Upper lobe of right lung (tissue), 1 donor: ENCODE measurements at places on chromosomes 2 and 18. TPM values are rescaled to one million over a fixed set of nuclear protein-coding genes. Genes with fewer than 3 reads are reported as not detected.

DNA sequence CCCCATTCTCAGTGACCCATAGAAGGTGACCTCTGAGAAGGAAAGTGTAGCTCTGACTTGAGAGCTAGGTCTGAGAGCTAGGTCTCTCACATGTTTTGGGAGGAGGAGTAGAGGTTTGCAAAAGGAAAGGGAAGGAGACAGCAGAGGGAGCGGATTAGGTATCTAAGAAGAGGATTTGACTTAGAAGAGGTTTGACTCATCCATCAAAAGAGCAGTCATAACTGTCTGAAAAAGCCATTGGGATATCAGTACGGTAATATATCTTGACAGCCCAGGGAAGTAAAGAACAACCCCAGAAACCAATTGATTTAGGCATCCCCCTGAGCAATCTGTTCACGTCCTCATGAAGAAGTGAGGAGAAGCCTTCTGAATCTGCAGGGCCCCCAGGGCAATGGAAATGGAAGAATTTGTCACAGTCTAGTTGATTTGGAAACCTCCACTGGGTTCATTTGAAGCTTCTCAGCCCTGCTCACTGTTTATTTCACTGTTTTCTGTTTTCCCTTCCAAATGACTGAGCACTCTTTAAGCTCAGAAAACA, 19.3 kb downstream of the OXER1 start:
- no peaks in the 10 kb centered on the region for H3K27me3 ChIP-seq
- H3K36me3 ChIP-seq = no peaks in the 10 kb centered on the region
- H3K27ac ChIP-seq = no peak overlapping the region
- H3K4me3 ChIP-seq = no peak overlapping the region

GRCh38 chr18:28846958-28847357, 670.0 kb upstream of the CDH2 start:
- no peaks in the 10 kb centered on the region for H3K27me3 ChIP-seq
- H3K27ac ChIP-seq = no peak overlapping the region
- no peak for DNase-seq
- no peaks in the 10 kb centered on the region for H3K4me1 ChIP-seq
- H3K36me3 ChIP-seq = no peaks in the 10 kb centered on the region
- no peak overlapping the region for H3K4me3 ChIP-seq

GRCh38 chr18:76814256-76814655, 8.1 kb upstream of the ZNF236 start:
- DNase-seq = no peak
- H3K4me1 ChIP-seq = no peaks in the 10 kb centered on the region
- H3K4me3 ChIP-seq = no peak overlapping the region
- no peak overlapping the region for H3K27ac ChIP-seq
- H3K27me3 ChIP-seq = no peaks in the 10 kb centered on the region

DNA sequence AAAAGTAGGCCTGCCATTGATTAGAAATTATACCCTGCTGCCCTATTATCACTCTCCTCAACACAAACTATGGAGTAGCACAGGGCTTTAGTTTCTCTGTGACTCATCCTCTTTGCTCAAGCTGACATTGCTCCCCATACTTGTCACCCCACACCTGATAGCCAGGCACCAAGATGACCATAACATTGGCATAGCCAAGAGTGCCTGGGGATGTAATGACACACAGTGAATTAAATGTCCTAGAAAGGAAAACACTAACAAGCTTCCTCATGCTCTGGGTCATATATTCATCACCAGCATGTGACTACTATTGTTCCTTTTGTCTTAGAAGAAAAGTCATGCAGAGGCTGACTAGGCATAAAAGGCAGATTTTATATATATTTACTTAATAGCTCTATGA, 137.8 kb upstream of the RND3 start:
- no peak for DNase-seq
- no peak overlapping the region for H3K27ac ChIP-seq
- H3K4me1 ChIP-seq = no peaks in the 10 kb centered on the region
- H3K27me3 ChIP-seq = no peaks in the 10 kb centered on the region

DNA sequence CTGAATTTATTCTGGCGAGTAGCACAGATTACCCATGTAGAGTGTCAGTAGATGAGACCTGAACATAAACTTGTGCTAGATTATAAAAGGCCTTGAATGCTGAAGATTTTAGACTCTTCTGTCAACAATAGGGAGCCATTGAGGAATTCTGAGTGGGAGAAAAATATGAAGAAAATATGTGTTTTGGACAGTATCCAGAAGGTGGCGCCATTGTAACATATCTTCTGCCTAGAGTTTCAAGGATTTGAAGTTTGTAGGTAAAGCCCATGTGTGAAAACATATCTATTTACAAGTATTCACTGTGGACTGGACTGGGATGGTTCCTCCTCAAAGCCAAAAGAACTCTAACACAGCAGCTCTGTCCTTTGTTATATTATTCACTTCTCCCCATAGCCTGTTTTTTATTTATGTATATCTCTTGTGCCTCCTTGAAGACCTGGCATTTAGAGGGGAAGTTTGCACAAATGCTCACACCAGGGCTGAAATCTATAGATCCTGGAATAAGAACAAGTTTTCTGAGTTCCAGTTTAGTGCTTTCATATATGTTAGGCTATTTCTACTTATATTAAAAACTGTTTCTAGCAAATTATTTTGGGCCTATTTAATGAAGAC, 124.9 kb downstream of the RDH14 start:
- H3K27me3 ChIP-seq = no peaks in the 10 kb centered on the region
- H3K4me1 ChIP-seq = peaks cover 3% of the 10 kb centered on the region
- H3K27ac ChIP-seq = no peak overlapping the region

GRCh38 chr2:35082072-35082471, 1273.5 kb upstream of the CRIM1 start:
- H3K27ac ChIP-seq = no peak overlapping the region
- no peak overlapping the region for H3K4me3 ChIP-seq
- H3K4me1 ChIP-seq = no peaks in the 10 kb centered on the region
- no peak for DNase-seq
- H3K36me3 ChIP-seq = no peaks in the 10 kb centered on the region
- H3K27me3 ChIP-seq = no peaks in the 10 kb centered on the region

- DNase-seq = peak; percentile 86
- no peaks in the 10 kb centered on the region for H3K27me3 ChIP-seq
- peaks cover 4% of the 10 kb centered on the region for H3K4me1 ChIP-seq
Measured at GRCh38 chr2:6917071-6917760, at the start of gene RNF144A. TSS of gene RNF144A (plus strand) at chr2:6917412. CDS start at chr2:6996927, 79,515 bp downstream.

GRCh38 chr2:88042476-88042875, 13.1 kb downstream of the KRCC1 start:
- peaks cover 5% of the 10 kb centered on the region for H3K36me3 ChIP-seq
- no peak overlapping the region for H3K4me3 ChIP-seq
- H3K27ac ChIP-seq = no peak overlapping the region
- DNase-seq = no peak

DNA sequence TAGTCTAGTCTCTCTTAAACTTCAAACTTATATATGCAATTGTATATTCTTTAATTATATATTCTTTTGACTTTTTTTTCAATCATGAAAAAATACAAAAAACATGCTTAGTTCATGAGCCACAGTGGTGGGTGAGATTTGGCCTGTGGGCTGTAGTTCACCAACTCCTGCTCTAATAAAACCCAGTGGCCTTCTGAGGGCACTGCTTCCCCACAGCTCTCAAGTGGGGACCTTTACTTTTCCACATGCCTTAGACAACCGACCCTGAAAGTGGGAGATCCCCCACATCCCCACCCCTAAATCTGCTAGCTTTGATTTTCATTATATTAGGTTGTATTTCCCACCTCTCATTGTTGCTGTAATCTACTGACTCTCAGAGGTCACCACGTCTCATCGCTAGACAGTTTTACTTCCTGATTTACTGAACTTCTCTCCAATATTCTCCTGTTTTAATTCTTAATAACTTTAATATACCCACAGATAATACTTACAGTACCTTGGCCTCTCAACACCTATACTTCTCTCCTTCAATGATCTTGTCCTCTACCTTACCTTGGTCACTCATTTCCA, 57.3 kb downstream of the ROCK1 start:
- H3K27me3 ChIP-seq = no peaks in the 10 kb centered on the region
- H3K27ac ChIP-seq = no peak overlapping the region
- H3K36me3 ChIP-seq = no peaks in the 10 kb centered on the region
- H3K4me1 ChIP-seq = peaks cover 38% of the 10 kb centered on the region
- no peak overlapping the region for H3K4me3 ChIP-seq

DNA sequence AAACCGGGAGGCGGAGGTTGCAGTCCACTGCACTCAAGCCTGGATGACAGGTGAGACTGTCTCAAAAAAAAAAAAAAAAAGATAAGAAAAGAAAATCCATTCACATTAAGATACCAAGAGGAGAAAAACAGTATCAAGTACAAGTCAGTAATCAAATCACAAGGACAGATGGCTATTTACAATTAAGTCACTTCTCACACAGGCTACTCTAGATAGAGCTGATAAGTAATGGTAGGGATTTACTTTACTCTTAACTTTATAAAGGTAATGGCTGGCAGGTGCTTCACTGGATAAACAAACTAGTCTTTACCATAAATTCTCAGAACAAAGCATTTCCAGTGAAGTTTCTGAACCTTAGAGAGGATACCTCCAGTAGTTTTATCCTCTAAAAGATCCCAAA, 11.5 kb downstream of the SF3B1 start:
- H3K36me3 ChIP-seq = peaks cover 58% of the 10 kb centered on the region
- H3K27ac ChIP-seq = no peak overlapping the region
- no peak for DNase-seq
- no peaks in the 10 kb centered on the region for H3K27me3 ChIP-seq
- H3K4me3 ChIP-seq = no peak overlapping the region

DNA sequence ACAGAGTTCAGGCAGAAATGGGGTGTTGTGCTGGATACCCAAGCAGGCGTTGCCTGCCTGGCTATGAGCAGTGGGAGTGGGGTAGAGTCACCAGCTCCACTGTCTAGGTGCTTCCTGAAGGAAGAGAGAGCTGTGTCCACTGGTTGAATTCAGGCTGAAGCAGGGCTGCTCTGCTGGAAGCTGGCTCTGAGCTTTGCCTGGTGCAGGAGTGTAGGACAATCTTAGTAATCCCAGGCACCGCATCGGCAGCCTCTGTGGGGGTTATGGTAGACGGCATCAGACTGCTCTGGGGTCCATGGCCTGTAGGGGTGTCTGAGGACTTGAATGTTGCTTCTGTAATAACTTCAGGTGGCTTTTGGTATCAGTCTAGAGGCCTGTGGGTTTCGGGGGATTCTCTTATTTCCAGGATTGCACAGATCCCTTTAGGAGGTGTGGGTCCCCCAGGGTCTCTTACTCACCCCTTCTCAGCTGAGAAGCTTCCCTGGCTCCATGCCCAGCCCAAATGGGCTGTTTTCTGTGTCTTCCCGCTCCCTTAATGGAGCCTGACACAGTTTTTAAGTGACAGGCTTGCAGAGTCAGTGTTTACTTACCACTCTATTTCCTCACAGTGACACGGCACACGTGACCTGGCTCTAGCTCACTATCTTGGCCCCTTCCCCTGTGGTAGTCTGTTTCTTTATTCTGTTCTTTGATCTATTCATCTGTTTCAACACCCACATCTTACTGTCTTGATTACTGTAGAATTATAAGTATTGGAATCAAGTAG, 644.3 kb downstream of the CBLN2 start:
- H3K27ac ChIP-seq = no peak overlapping the region
- H3K4me1 ChIP-seq = no peaks in the 10 kb centered on the region
- no peak for DNase-seq
- no peaks in the 10 kb centered on the region for H3K36me3 ChIP-seq

DNA sequence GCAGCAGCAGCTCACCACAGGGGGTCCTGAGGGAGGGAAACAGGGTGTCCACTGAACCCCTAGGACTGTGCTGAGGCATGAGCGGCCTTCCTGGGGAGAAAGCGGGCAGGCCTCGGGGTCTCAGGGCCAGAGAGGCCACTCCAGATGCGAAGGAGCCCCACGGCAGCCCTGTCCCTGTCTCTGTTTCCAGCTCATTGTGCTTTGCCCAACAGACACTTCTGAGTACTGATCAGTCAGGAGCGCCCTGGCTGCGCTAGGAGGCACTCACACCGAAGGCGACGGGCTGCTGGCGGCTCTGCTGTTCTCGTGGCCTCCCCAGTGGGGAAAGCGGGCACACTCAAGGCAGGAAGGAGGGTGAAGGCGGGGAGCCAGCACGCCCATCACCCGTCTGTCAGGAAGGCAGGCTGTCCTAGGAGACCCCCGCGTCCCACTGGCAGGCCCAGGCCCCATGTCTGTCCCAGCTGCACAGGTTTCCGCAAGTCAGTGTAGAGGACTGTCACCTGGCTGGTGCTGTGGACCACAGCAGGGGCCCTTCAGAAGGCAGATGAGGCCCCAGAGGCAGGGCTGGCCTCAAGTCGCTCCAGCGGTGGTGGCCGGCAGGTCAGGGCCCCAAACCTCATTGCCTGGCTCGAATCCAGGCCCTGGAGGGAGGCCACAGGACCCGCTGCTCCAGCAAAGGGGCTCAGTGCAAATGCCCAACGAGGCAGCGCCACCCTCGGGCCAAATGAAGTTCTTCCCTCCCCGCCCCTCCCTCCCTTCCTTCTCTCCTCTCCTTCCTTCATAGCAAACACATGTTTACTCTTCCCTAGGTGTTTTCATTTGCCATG, 6.8 kb downstream of the ESPNL start:
- H3K4me3 ChIP-seq = no peak overlapping the region
- peak; percentile 61 for DNase-seq

- no peak for DNase-seq
- H3K4me1 ChIP-seq = no peaks in the 10 kb centered on the region
- no peak overlapping the region for H3K27ac ChIP-seq
- no peaks in the 10 kb centered on the region for H3K36me3 ChIP-seq
- no peaks in the 10 kb centered on the region for H3K27me3 ChIP-seq
- H3K4me3 ChIP-seq = no peak overlapping the region
Measured at GRCh38 chr2:189327879-189328847, 113.1 kb upstream of the WDR75 start.

GRCh38 chr18:23643815-23644490, 18.8 kb downstream of the ANKRD29 start:
- H3K27me3 ChIP-seq = no peaks in the 10 kb centered on the region
- H3K4me1 ChIP-seq = no peaks in the 10 kb centered on the region
- H3K4me3 ChIP-seq = no peak overlapping the region
- DNase-seq = no peak

DNA sequence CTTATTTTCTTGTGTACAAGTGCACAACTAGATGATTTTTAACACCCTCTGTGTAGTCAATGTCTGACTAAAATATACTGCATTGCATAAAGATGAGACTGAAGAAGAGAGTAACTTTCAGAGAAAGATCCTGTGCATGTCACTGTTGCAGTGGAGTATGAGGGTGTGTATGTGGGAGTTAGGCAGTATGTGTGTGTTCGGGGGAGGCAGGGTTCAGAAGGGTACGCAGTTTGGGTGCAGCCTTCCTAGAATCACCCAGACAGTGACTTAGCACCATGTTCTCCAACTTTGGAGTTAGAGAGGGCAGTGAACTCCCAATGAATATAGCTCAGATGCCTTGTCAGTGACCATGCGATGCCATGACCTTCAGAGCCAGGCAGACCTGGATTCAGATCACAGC, 84.6 kb downstream of the LRATD1 start:
- H3K4me3 ChIP-seq = no peak overlapping the region
- H3K4me1 ChIP-seq = no peaks in the 10 kb centered on the region
- DNase-seq = no peak
- no peaks in the 10 kb centered on the region for H3K27me3 ChIP-seq

- DNase-seq = no peak
- H3K4me3 ChIP-seq = no peak overlapping the region
- no peak overlapping the region for H3K27ac ChIP-seq
- H3K4me1 ChIP-seq = no peaks in the 10 kb centered on the region
- no peaks in the 10 kb centered on the region for H3K27me3 ChIP-seq
Measured at GRCh38 chr2:36137612-36138011, 218.0 kb upstream of the CRIM1 start.

CKAP2L gene
- 0.46 TPM for total RNA-seq

TAF1B gene
- total RNA-seq = 19.5 TPM

LIMS3 gene
- 3.1 TPM for total RNA-seq

VSNL1 gene
- 1.2 TPM for total RNA-seq

GALNT5 gene
- 40.2 TPM for total RNA-seq

SERPINB12 gene
- not detected for total RNA-seq

NT5C1B gene
- total RNA-seq = not detected

ADAM17 gene
- total RNA-seq = 57.7 TPM

MBOAT2 gene
- total RNA-seq = 31.4 TPM

KIF1A gene
- total RNA-seq = 0.81 TPM
